Iris pigment epithelial cell (primary cell): ENCODE measurements at places on chromosomes 2 and 18.

GRCh38 chr2:50125246-50125645 lies 906.7 kb downstream of the NRXN1 start:
- DNase-seq: no peak

DNA sequence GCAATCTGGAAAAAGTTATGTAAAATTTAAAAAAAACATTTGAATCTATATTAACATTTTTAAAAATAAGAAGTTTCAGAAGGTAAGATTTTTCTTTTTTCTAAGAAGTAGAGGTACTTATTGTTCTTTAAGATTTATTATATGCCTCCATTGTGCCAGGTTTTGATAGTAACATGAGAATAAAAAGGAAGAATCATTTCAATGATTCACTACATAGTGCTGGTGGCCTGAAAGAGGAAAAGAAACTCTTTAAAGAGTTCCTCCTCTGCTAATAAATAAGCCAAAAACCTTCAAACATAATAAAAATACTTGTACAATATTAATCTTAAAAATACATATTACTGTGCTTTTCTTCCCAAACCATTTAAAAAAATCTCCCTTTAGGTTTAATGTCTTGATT lies 69.0 kb downstream of the ANKRD44 start:
- DNase-seq: no peak

DNA sequence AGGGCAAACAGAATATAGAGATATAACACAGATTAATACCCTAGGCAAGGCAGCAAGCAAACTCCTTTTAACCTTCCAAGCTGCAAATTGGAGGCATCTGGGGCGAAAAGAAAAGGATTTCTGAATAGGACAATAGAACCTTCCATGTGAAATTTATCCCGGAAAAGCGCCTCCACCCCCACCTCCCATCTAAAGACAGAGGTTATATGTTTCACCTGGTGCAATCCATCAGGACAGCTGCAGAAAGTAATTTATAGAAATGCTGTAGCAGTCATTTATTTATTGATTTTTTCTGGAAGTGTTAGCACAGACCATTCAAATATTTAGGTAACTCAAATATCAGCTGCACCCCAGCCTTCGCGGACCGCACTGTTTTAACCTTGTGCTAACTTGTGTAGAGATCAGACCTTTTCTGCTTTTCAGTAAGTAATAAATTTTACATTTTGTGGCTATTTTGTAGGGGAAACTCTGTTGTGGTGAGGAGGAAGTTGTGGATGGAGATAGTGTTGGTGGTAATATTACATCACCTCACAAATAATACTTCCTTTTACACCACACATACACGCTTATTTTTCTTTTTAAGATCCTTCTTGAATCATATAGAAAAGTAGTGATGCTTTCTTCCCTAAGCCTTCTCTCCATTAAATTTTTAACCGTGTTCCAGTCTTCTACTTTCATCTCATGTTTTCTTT lies 919.3 kb upstream of the CDH2 start:
- DNase-seq: no peak

GRCh38 chr18:42604820-42605219 lies 510.7 kb downstream of the RIT2 start:
- no peak for DNase-seq

- no peak for DNase-seq
Observed at GRCh38 chr2:172870396-172870795, 134.8 kb downstream of the RAPGEF4 start.

- DNase-seq: no peak
Observed at GRCh38 chr2:42167458-42167857, 1.7 kb upstream of the EML4 start.
